CD4-positive, alpha-beta T cell (primary cell): ENCODE measurements at places on chromosomes 5 and 9.

- DNase-seq = no peak
These were observed 160.4 kb downstream of the SIL1 start for GRCh38 chr5:139037732-139038131.

GRCh38 chr9:82546136-82546535 is 516.8 kb downstream of the RASEF start:
- no peak for DNase-seq

- DNase-seq = no peak
These were observed 107.1 kb downstream of the SAXO1 start for GRCh38 chr9:18925880-18926279.

DNA sequence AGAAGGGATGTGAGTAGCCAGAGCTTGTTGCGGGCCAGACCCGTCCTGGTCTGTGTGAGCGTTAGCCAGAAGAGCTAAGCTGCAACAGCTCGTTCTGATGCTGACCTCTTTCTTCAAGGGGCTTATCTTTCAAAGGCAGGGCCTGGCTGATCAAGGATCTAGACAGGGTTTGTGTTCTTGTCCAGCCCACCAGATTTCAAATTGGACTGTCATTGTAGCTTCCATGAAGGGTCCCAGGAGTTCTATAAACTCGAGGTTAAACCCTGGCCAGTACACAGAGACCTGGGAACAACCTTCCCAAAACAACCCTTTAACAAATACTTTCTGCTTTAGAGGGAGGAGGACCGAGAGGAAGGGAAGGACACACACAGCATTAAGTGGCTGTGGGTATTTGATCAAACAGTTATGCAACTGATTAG is 153.0 kb upstream of the TUT7 start:
- DNase-seq = no peak

DNA sequence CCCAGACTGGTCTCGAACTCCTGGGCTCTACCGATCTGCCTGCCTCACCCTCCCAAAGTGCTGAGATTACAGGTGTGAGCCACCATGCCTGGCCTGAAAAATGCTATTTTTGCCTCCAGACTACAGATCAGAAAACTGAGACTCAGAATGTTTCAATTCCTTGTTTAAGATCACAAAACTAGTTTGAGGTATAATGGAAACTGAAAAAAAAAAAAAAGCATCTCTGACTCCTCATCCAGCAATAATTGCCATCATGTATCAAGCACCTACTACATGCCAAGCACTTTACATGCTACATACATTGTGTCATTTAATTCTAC is 35.6 kb downstream of the PLAC8L1 start:
- DNase-seq = no peak

DNA sequence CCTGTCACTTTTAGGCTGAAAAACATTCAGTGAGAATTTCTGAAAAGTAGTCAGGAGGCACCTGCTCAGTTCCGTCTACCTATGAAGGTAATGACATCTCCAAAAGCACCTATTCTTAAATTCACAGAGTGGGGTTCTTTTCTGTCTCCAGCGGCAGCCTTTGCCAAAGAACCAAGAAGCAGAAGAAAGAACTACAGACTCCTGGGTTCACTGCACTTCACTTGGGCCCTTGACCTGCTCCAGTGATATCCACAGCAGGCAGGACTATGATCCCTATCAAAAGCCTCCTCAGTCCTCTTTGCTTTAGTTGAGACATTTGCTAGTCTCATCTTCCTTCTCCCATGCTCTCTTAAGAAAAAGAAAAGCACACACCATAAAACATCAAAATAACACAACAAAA is 19.7 kb upstream of the PLPP6 start:
- DNase-seq = no peak

DNA sequence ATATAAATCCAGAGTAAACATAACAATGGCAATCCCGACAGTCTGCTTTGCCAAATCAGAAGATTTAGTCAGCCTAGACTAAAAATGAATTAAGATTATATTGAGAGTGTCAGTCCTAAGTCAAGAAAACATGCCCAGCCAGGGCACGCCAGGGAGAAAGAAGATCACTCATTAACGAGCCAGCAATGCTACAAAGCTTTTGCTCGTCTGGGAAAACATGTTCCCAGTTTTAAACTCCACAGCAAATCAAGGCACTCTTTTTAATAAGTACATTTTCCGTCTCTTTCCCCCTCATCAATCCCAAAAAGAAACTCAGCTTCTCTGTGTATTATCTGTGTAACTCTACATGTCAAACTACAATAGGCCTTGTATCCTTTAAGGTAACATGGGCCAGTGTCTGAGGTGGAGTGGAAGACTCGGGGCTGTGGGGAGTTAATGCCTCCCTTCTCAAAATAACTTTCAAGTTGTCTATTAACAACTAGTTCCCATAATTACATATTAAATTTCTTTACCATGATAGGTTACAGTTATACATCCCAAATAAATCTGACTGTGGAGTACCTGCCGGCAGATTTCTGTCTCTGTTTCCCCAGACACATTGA is 40.9 kb downstream of the NFIB start:
- DNase-seq = no peak

DNA sequence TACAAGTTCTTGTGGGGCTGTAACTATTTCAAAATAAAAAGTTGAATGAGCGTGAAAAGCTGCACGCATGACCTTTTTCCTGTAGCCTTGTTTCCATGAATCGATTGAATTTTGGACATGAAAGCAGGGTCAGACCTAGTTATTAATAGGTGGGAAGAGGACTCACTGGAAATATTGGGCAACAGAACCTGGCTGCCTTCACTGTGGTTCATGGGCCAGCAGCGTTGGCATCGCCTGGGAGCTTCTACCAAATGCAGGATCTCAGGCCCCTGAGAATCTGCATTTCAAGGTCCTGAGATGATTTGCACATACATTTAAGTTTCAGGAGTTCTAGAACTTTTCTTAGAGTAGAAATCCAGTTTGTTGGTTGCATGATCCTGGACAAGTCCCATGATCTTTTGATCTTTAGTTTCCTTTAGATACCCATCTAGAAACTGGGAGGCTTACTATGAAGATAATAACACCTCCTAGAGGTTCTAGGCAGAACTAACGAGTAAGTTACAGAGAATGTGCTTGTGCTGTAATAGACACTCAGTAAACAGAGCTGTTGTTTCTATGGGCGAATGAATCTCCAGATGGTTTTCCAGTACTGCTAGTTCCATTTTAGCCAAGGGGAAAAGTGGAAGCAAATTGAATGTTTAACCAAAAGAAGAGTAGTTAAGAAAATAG is 12.4 kb downstream of the ANKRD33B start:
- DNase-seq = no peak

DNA sequence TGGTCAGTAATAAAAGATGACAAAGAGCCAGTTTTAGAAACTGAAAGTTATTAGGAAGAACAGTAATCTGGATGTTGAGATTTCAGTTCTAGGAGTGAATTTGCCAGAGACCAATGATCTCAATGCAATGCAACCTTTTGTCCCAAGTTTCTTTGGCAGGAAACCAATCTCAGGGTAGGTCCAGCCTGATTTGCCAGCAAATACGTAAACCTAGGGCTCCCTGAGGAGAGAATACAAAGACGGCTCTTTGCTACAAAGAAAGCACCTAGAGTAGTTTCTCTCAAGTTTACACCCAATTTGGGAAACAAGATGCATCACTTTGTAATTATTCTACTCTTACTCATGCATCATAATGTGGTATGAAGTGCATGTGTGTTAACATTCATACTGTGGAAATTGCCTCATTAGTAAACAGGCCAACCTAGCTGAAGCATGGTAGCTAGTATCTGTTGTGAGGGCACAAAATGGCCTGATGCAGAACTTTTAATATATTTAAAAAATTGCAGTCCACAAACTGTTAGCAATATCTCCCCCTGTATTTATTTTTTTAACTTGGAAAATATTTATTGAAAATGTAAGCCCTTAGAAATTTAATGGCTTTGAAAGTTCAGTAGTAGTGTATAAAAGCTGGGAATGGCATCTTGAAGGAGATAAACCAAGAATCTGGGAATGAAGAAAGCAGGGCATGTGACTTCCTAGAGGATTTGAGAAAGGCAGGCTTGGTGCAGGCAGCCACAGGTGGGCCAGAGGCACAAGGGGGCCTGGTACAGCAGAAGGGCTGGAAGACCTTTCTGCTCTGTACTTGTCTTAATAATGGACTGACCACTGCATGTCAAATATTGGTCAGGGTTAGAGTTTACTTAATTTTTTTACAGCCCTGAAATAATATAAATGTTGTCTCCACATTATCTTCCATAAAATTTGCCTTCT is 59.5 kb downstream of the MAST4 start:
- no peak for DNase-seq

DNA sequence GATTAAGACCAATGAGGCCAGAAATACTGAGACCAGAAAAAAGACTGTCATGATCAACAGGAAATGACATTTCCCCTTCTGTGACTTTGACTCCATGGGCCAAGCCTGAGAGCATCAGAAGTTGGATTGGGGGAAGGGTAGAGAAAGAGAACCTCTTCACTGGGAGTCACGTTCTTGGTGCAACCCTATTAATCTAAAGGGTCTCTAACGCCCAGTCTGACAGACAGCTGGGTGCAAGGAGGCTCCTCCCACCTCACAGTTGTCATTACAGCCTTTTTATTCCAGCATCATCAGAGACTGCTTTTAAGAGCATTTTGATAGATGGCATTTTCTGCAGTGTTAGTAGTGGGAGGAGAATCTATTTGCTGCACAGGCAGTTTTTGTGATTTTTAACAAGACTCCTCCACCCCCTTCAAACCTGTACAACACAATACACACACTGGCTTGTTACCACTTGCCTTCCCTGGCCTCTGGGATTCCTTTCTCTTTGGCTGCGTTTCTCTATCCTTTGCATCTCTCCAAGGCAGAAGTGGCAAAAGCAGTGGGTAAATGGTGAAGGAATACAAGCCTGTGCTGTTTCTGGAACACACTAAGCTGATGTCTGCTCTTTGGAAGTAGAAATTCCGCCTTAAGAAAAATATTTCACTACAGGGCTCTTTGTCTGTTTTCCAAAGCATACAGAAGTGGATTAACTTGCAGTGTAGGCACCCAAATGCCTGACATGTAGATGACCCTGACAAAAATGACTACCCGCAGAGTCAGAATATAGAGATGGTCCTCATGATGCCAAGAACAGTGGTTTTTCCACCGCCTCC is 310.4 kb upstream of the ZNF608 start:
- no peak for DNase-seq

DNA sequence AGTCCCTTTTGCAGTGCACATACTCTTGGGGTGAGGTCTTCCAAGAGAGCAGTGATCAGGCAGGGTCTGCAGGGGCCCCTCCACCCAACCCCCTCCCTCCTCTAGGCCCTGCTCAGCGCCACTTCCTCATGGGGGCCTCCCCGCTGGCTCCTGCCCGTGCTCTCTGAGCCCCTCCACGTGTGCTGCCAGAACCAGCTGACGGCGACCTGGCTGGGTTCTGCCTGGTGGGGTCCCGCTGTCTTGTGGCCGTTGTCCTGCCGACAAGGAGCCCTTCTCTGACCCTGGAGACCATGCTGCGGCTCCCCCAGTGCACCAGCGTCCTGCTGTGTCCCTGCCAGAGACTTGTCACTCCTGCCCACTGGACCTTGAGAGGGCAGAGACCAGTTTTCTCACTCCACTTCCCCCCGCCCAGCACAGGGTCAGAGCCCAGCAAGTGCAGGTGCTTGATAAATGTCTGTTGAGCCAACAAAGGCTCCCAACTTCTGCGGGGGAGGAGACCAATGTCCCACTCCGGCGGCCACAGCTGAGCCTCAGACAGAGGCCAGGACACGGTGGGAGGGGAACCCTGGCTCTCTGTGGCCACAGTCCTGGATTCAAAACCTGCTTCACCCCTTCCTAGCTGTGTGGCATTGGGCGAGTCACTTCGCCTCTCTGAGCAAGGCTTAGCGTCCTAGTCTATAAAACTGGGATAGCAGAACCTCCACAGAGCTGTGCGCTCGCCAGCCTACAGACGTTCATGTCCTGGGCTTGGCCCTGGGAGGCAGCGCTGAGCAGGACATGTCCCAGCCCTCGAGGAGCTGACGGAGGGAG is 24.8 kb downstream of the SARDH start:
- no peak for DNase-seq

DNA sequence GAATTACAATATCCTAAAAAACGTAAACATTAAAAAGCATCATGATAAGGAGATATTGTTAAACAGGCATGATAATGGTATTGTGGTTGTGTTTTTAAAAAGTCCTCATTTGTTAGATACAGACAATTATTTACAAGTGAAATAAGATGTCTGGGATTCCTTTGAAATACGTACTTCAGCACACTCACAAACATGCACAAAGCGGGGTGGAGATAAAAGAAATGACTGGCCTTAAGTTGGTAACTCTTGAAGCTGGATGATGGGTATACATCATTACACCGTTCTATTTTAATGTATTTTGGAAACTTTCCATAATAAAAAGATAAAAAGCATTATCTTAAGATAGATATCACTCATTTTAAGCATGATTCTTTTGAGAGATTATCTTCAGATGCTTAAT is 1.0 kb downstream of the FAM200C start:
- DNase-seq = no peak

DNA sequence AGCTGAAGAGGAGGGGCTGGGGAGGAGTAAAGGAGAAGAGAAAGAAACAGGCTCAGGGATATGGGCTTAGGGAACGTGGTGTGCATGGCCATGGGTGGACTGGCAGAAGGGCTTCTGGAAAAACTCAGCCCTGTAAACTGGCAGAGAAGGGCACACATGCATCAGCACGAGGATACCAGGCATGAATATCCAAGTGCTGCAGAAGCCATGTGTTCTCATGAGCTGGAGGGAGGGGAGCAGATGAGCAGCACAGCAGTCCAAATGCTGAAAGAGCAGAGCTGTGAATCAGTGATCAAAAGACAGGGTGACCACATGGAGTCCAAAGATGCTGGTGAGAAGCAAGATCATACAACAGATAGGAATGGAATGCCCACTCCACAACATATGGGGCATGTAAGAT is 72.3 kb downstream of the SEMA5A start:
- no peak for DNase-seq

DNA sequence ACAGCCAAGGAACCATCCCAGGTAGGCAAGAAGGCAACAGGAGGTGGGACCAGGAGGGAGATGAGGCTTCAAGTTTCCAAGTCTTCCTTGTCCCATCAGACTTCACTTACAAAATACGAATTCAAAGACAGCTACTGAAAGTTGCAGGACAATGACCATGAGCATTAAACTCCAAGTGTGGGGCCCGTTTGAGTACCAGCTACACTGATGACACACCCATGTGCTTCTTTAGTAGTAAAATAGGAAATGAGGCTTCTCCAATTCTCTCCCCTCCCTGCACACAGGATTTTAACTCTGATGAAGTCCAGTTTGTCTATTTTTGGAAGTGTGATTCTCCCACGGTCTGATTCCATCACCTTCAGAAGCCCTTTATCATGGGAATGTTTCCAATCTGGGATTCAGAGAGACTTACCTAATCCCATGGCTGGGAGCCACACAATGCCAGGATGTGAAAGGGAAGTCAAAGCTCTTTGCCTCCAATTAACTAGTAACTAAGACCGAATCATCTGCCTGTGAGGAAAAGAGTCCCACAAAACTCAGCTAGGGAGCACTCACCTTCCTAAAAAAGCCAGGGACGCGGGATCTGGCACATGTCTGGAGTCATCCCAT is 222.8 kb upstream of the MSX2 start:
- DNase-seq = no peak
